Fibroblast of lung (primary cell): ENCODE measurements at places on chromosomes 6 and 20. TPM values are rescaled to one million over a fixed set of nuclear protein-coding genes. Genes with fewer than 3 reads are reported as not detected.

Gene ERVFRD-1
- not detected in 2 replicates for polyA plus RNA-seq

DNA sequence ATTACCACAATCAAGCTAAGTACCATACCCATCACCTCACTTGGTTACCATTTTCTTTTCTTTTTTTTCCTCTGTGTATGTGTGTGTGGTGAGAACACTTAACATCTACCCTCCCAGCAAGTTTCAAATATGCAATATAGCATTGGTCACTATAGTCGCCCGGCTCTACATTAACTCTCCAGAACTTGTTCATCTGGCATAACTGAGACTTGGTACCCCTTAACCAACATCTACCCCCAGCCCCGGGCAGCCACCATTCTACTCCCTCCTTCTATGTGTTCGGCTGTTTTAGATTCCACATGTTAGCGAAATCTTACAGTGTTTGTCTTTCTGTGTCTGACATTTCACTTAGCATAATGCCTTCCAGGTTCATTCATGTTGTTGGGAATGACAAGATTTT is 89.0 kb upstream of the TOP1 start:
- no peak for DNase-seq

DNA sequence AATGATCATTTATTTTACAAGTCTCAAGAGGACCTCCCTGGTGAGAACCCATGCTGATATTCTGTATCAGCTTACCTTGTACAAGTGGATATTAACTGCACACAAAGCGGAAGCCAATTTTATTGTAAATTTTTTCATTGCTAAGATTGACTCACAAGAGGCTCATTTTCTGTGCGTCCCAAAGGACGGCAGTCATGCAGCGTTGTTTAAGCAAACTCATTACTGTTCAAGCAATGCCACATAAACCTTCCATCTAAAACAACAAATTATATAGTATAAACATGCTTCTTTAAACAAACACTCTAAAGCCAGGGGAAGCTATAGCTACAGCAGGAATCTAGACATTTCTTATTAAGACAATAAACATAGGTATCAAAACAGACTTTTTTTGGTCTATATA is 575.3 kb downstream of the FRK start:
- DNase-seq = no peak

DNA sequence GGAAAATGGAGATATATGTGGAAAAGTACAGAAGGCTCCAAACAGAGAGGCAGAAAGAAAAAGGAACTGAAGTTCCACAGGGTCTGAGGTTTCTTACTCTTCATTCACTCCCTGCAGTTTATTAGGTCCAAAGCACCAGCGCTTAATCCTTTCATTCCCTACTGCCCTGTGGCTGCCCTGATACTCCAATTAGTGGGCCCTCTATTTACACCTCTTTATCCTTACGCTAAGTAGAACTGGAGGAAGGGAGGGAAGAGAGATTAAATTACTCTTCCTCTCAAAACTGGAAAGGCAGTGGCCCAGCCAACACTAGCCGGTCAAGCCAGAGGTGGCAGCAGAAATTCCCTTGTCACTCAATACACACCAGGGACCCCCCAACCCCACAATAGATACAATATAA is 20.4 kb downstream of the TRERF1 start:
- no peak for DNase-seq

DNA sequence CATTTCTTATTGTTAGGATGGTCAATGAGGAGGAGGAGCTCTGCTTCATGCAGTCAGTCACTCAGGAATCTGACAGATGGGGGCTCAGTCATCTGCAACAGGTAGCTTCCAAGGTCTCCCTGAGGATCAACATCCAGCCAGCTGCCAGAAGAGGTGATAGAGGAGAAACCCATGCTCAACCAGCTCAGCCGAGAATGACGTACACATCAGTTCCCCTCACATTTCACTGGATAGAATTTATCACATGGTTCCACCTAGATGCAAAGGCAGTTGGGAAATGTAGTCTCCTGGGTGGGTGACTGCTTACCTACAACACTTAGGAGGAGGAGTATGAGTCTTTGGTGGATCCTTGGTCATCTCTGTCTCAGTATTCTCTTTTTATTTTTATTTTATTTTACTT is 144.5 kb downstream of the CEBPB start:
- DNase-seq = peak; percentile 33

DNA sequence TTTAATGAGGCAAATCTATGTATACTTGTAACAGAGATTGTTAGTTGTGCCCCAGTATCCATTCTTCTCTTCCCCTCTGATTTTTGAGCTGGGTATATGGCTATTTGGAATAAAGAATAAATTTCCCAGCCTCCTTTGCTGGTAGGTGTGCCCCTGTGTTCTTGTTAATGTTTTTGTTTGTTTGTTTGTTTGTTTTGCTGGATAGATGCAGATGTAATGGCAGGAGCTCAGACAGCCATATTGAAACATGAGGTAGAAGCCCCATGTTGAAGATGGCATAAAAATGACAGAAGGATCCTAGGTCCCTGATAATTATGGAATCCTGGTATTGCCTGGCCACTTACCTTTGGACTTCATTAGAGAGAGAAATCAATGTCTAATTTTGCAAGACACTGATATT is 19.9 kb upstream of the FKBP5 start:
- no peak for DNase-seq

DNA sequence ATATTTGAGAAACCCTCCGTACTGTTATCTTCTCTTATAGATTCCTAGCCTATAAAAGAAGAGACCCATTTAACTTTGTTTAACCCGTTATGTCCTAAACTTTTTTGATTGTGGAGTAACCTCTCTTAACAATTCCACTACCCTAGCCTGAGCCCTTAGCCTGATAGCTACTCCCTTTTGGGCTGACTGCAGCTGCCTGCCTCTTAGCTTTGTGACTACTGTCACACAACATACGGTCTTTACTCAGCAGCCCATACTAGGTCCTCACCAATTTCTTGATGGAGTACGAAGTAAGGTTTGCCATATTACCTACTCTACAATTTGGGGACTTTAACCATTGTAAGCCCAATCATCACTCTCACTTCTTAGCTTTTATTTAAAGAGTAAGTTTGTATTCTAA is 72.7 kb downstream of the QRSL1 start:
- no peak for DNase-seq

- DNase-seq = peak; percentile 30
These were observed 46.0 kb upstream of the PTPN1 start for GRCh38 chr20:50464026-50464724.

DNA sequence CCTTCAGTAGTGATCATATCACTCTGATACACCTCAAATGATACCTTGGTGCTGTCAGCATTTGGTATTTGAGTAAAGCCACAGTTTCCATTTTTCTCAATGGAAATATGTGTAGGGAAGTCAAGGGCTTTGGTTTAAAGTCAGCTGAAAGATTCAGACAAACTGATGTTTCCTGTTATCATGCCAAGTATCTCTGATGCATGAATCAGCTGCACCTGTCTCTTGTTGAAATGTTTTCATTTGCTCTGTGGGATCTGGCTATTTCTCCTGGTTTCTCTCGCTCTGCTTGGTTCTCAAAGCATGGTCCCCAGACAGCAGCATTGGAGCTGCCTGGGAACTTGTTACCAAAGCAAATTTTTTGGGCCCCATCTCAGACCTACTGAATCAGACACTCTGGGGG is 23.5 kb downstream of the ZFP64 start:
- DNase-seq = no peak

GRCh38 chr20:9241721-9242427 is 173.0 kb downstream of the PLCB4 start:
- no peak for DNase-seq

DNA sequence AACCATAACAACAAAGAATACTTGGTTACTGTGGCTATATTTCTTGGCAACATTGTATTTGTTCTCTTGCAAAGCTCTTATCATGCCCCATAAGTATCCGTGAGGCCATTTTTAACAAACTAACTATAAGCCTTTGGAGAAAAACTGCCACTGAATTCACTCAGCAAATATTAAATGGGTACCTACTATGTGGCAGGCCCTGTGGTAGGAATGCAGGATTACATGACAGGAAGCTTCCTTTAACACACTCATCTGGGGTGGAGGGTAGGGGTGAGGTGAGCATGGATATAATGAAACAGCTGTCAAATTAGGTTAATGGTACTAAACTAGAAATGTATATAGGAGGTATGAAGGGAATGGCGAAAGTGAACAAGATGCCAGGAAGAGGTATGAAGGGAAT is 504.8 kb downstream of the MEI4 start:
- no peak for DNase-seq

Gene FAM83D
- polyA plus RNA-seq = 34.5 and 45.5 TPM in 2 replicates

Gene ZSCAN31
- polyA plus RNA-seq = 1.8 and 2.9 TPM in 2 replicates

Gene LY86
- polyA plus RNA-seq = not detected in 2 replicates

GRCh38 chr6:13044390-13044789 is 283.9 kb downstream of the TBC1D7 start:
- peak; percentile 62 for DNase-seq
